ENCODE measurements at places on chromosomes 11 and 22.

GRCh38 chr11:115891581-115891980 lies 387.4 kb upstream of the CADM1 start:
- DNase-seq: no peak

DNA sequence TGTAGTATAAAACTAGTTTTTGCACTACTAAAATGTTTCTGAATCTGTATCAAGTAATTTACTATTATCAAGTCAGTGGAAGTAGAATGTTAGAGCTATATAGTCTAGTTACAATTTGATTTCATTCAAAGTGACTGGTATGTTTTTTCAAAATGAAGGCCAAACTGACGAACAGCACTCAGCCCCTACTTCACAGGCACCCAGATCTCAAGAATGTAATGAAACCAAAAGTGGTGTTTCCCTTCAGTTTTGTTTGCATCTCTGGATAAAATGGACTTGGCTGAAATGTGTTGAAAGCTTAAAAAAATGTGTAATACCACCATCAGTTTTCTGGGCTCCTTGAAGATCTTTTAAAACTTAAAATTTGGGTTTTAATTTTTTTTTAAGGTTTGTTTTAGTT lies 46.4 kb downstream of the QSER1 start:
- DNase-seq: no peak

DNA sequence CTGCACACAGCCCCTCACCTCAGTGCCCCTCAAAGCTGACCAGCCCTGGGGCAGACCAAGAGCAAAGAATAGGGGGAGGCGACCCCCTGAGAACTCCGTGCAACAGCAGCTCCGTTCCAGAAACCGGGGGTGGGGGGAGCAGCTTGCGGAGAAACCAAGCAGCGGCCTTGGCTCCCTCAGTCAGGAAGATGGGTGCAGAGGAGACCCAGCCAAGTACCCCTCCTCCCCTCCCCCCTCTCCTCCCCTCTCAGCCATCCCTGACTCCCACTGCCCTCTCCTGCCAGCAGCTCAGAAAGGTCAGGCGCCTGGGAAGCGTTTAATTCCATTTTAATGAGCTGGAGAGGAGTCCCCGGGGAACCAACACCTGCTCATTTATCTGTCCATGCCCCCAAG lies 78.9 kb downstream of the PDE2A start:
- DNase-seq: no peak

DNA sequence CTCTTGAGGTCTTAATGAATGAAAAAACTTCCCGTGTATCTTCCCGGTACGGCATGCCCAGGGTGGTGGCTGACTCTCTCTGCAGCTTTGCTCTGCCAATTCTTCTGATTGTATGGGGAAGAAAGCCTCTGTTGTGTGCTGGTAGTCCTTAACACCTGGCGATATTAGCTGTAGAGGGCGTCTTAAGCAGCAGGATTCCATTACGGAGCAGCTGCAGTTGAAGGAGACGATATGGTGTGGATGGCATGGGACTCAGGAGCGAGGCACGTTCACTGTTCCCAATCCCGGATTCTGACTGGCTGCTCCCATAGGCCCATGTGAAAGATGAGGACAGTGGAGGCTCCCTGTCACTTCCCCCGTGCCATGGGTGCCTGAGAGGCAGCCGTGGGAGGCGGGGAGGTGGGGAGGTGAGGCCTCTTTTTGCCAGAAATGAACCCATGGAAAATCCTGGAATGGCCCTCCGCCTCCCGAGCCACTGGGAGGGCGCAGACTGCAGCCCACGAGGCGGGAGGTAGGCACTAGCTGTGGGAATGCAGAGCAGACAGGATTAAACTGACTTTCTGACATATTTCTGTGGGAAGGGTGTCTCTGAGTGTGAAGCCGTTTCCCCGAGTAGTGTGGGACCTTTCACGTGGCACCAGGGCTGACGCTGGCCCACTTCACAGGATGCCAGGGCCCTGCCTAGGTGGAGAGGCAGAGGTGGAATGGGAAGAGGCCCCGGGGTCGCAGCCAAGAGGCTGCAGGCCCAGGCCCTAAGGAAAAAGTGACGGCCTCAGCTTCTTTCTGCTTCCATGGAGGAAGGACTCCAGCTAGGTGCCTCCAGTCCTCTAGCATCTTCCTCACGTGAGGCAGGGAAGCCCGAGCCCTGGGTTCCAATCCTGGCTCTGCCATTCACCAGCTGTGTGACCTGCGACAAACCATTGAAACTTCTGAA lies 121.4 kb upstream of the CD82 start:
- DNase-seq: no peak

- no peak for DNase-seq
Observed at GRCh38 chr11:65653229-65654225, 9.2 kb downstream of the RELA start.

GRCh38 chr11:17768547-17768946 lies 34.0 kb downstream of the KCNC1 start:
- no peak for DNase-seq

DNA sequence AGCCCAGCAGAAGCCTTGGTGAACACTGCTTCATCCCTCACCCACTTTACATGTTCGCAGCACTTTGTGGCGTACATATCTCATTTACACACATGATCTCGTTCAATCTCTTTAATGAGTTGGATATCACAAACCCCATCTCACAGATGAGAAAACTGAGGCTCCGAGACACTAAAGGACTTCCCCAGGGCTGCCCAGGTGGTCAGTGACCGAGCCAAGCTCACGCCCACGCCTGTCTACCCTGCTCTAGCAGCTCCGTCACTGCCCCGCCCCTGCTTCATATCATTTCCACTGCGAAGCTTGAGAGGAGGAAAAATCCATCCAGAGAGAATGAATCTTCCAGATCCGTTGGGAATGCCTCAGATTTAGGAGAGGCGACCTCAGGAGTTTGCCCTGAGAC lies 11.8 kb upstream of the DSCAML1 start:
- DNase-seq: no peak

GRCh38 chr22:48071828-48072227 lies 1309.4 kb downstream of the TBC1D22A start:
- DNase-seq: no peak

GRCh38 chr11:12806113-12806512 lies 131.9 kb downstream of the TEAD1 start:
- DNase-seq: no peak

GRCh38 chr22:39717099-39717498 lies 146.5 kb downstream of the CACNA1I start:
- peak; percentile 41 for DNase-seq

GRCh38 chr22:45889093-45889538 lies 87.8 kb downstream of the WNT7B start:
- DNase-seq: no peak

- peak; percentile 30 for DNase-seq
Observed at GRCh38 chr22:46081036-46081830, 69.1 kb upstream of the PPARA start.

DNA sequence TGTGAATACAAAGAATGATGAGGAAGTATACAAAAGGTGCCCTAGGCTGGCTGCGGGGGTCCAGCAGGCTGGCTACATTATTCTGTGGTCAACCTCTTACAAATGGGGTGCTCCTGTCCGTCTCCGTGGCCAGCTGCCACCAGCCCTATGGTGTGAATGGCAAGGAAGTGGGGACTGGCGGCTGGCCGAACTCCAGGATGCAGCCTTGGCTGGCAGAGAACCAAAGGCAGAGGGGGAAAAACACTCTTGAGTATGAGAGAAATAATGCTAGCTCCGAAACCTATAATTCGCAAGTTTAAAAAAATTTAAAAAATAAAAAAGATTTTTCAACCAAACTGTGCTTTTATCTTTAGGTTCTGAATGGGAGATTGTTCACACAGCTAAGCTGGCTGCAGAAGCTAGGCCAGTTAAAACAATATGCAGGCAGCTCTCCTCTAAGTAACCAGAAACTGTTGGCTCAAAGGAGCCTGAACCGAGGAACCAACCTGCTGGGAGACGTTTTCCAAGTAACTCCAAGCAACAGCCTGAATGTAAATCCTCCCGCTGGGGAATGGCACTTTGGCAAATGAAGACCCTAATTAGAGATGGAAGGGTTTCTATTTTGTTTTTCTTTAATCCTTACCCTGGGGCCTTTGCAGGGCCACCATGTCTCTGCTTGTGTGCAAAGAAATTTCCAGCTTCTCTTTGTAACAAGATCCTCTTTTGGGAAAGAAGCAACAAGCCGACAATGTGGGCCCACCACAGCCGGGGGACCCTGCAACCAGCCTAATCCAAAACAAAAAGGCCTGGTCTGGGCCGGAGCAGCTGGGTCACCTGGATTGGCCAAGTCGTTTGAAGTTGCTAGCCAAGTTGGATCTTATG lies 50.2 kb downstream of the C22orf31 start:
- no peak for DNase-seq

- peak; percentile 48 for DNase-seq
Observed at GRCh38 chr22:31085493-31085824, 4.3 kb downstream of the SMTN start.

- DNase-seq: peak; percentile 87
Observed at GRCh38 chr11:65290448-65291165, 24.1 kb upstream of the CDC42EP2 start.

DNA sequence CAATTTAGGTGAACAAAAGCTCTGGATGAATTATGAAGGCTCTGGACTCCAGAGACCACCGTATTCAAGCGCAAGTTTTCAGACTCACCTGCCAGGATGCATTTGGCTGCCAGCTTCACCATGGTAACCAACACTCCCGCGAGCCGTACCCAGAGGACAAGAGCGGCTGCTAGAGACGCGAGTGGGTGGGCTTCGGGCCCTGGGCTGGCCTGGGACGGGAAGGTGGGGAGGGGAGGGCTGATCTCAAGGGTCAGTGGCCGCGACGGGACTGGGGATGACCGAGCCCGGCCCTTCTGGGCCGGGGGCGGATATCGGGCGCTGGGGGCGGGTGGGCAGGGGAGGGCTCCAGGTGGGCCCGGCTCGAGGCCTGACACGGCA lies 344 bp downstream of the IFT27 start:
- peak; percentile 62 for DNase-seq

GRCh38 chr22:47102648-47103047 lies 340.2 kb downstream of the TBC1D22A start:
- no peak for DNase-seq

- DNase-seq: no peak
Observed at GRCh38 chr11:38438091-38438490, 1840.1 kb upstream of the RAG2 start.

DNA sequence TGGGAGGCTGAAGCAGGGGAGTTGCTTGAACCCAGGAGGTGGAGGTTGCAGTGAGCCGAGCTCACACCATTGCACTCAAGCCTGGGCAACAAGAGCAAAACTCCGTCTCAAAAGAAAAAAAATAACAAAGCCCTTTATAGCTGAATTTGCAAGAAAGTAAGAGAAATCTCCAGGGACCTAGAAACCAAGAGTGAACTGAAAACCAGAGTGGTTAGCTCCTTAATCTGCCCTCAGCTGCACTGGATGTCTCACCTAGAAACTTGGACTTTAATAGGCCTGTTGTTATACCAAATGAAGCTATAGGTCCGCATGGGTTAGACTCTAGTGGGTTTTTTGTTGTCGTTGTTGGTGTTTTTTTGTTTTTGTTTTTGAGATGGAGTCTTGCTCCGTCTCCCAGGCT lies 4.1 kb downstream of the NEU3 start:
- DNase-seq: no peak

- no peak for DNase-seq
Observed at GRCh38 chr11:101456812-101457211, 127.0 kb downstream of the TRPC6 start.

- no peak for DNase-seq
Observed at GRCh38 chr11:128725630-128726319, 31.9 kb downstream of the FLI1 start.

- DNase-seq: no peak
Observed at GRCh38 chr11:68044145-68044813, 5.5 kb downstream of the TCIRG1 start.

- DNase-seq: peak; percentile 22
Observed at GRCh38 chr11:17923217-17923616, 89.6 kb downstream of the SERGEF start.

- DNase-seq: no peak
Observed at GRCh38 chr11:120335556-120335907, 681 bp upstream of the ARHGEF12 start.

GRCh38 chr22:48574776-48575617 lies 1252.7 kb downstream of the BRD1 start:
- peak; percentile 62 for DNase-seq

GRCh38 chr22:22681221-22681739 lies 36.9 kb downstream of the GGTLC2 start:
- DNase-seq: no peak

GRCh38 chr11:13223112-13223511 lies 54.5 kb upstream of the BMAL1 start:
- no peak for DNase-seq

- DNase-seq: no peak
Observed at GRCh38 chr11:134995741-134996140, 583.7 kb upstream of the B3GAT1 start.

- DNase-seq: no peak
Observed at GRCh38 chr11:40080434-40080833, 1379.0 kb downstream of the LRRC4C start.

DNA sequence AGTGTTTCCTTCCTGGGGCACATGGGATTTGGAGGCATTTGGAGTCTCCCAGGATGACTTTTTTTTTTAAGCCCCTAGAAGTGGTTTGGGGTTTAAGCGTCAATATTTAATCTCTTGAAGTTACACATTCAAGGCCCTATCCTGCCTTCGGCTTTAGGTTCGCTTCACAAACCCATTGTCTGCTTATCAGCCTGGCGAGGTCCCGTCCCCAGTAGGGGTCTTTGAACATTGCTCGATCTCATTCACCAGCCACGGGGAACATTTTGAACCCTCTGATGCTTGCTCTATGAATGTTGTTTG lies 75.9 kb downstream of the KCNQ1 start:
- no peak for DNase-seq

GRCh38 chr22:36741968-36742367 lies 34.0 kb downstream of the IFT27 start:
- DNase-seq: no peak

- DNase-seq: no peak
Observed at GRCh38 chr22:34160141-34160783, 240.0 kb upstream of the LARGE1 start.

- no peak for DNase-seq
Observed at GRCh38 chr11:82930229-82930628, 28.7 kb downstream of the DDIAS start.

GRCh38 chr11:100920593-100920992 lies 209.0 kb downstream of the PGR start:
- DNase-seq: no peak

DNA sequence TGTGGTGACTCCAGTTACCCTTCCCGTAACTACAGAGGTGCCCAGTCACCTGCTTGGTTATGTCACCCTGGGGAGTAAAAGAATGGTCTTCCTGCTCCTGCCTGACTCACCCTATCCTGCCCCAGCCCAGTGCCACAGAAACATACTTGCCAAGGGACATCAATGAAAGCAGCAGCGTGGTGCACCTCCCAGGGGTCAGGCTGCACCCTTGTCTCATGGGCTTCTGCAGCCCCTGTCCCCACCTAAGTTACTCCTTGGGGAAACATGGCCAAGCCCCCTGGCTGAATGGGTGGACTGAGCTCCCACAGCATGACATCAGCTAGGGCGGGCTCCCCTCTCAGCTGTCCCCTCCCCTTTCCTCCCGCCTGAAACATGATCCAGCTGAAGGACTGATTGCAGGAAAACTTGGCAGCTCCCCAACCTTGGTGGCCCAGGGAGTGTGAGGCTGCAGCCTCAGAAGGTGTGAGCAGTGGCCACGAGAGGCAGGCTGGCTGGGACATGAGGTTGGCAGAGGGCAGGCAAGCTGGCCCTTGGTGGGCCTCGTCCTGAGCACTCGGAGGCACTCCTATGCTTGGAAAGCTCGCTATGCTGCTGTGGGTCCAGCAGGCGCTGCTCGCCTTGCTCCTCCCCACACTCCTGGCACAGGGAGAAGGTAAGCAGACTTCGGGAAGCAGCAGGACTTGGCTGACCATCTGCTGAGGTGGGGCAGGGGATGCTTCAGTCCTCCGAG lies at the start of gene HTR3A:
HTR3A (plus strand) TSS at position 368 of the 730 bp plus-strand sequence; CDS start at position 586, 218 bp downstream.
- DNase-seq: peak; percentile 56

Measured in testis (tissue), 5 donors.